NCI-H1417 (cell line): ENCODE measurements at places on chromosomes 5 and 9.

DNA sequence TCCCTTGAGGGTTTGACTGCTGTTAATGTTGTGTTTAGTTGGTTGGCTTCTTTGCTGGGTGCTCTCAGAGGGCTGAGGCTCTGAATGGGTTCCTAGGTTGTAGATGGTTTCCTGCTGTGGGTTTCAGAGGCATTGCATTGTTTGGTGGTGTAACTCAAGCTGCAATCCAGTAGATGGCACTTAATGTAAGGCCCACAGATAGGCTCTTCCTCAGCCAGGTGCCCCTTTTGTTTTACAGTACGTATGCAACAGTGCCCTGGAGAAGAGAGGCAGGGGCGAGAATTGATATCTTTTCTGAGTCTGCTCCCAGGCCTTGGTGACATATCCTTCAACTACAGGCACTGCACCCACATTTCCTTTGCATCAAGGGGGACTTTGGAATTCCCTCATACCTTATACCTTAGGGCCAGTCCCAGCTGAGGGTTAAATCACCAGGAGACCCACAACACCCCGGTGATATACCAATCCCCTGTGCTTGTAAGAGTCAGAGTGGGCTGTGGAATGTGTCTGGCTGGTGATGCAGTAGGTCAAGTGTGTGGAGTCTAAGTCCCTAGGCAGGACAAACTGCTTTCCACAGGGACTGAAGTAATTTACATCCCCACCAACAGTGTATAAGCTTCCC is 7.0 kb upstream of the UGT3A2 start:
- peak; percentile 14 for DNase-seq

- DNase-seq, result no peak
Measured at GRCh38 chr5:121462441-121462840, 389.2 kb upstream of the FTMT start.

- peak; percentile 19 for DNase-seq
Measured at GRCh38 chr9:2015581-2016407, 647 bp downstream of the SMARCA2 start.

GRCh38 chr5:167661605-167662004 is 629.8 kb upstream of the WWC1 start:
- DNase-seq, result no peak
